ENCODE measurements at places on chromosomes 7 and 10. TPM values are rescaled to one million over a fixed set of nuclear protein-coding genes. Genes with fewer than 3 reads are reported as not detected.

GRCh38 chr7:11592699-11593098 is 239.3 kb downstream of the THSD7A start:
- no peak for DNase-seq

CTTNBP2 gene
- 6.2 TPM for total RNA-seq

- DNase-seq, result no peak
These were observed 21.0 kb downstream of the ELFN1 start for GRCh38 chr7:1691096-1691495.

RET gene
- 1.2 TPM for total RNA-seq

- no peak for DNase-seq
These were observed at the start of gene SPAM1 for GRCh38 chr7:123924941-123925340. Gene SPAM1, plus strand, starts transcription at chr7:123925241. Its CDS starts 28,330 bp downstream, at chr7:123953571.

GRCh38 chr7:9124320-9124719 is 690.9 kb downstream of the NXPH1 start:
- no peak for DNase-seq

DNA sequence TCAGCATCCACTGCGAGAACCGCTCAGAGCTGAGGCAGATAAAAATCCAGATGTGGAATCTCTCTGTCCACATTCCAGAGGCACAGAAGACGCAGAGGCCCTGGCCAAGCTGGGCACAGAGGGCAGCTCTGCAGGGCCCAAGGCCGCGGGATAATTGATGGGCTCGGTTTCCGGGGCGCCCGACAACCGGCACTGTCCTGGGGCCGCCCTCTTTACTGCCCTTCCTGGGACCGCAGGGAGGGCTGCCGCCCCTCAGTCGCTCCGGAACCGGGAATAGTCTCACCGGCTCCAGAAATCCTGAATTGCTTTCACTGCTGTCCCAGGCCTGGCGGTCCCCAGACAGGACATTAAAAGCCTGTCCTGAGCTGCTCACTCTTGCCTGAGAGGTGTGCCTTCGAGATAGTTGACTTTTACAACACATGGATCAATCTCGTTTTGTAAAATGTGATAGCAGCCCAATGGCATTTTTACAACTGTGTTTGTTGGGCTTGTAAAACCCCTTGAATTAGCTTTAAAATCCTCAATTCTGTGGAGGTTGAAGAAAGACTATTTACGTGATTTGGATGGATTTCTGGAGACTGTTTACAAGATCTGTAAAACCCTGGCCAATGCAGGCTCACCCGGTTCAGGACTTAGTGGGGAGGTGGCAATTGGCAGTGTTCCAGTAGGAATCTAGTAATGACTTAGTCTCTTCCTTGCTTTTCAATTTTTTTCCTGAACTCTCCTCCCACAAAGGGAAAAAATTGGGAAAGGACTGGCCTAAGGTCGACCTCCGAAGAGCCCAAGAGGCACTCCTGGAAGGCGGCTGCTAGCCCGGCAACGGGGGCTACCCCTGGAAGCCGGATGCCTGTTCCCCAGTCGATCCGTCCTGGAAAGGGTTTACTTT is 1.4 kb upstream of the HOXA6 start:
- no peak for DNase-seq

GRCh38 chr7:29564496-29565223 is 1.0 kb downstream of the PRR15 start:
- DNase-seq, result no peak

ABCA13 gene
- total RNA-seq, result 0.08 TPM

- DNase-seq, result no peak
These were observed 84.9 kb downstream of the MKX start for GRCh38 chr10:27660711-27661110.

MRC1 gene
- 4.9 TPM for total RNA-seq

PKD1L1 gene
- total RNA-seq, result 0.08 TPM

GRCh38 chr10:60728056-60728455 is 50.2 kb upstream of the CDK1 start:
- no peak for DNase-seq

DNA sequence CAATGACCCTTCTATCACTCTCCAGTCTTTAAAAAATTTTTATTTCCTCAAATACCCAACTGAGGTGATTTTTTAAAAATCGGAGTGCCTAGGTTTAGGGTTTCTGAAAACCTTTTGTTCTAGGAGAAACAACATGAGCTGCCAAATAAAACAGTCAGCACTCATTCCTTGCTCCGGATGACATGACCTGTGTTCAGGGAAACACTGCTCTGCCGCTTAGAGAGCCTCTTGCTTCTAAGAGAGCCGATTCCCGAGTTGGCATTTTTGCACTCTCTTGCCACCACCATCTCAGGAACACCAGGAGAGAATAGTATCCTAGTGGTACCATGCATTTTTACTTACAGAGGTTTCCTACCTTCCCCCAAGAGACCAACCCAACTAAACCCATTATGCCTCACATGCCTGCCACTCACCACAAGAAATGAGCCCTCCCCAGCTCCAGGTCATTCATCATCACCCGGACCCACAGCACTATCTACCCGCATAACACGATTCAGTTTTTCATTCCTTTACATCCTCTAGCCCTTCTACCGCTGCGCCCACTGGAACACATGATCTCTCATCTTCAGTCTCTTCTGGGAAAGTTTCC is 365.4 kb downstream of the THSD7A start:
- DNase-seq, result no peak

DNA sequence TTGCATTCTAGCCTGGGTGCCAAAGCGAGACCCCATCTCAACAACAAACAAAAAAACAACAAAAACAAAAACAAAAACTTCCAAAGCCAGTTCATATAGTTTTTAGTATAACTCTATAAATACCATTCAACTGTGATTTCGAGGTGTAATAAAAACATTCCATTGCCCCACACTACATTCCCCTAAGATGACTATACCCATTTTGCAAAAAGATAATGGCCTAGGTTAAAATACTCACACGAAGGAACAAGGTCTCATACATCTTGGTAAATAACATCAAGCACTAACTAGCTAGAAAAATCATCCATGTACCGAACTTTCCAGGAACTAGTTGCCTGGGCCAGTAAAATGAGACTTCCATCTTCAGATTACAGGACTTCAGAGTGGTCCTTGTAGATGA is 55.4 kb downstream of the GLI3 start:
- no peak for DNase-seq

GRCh38 chr10:113927440-113927839 is 73.0 kb downstream of the NHLRC2 start:
- no peak for DNase-seq

EFCAB10 gene
- not detected for total RNA-seq

DNA sequence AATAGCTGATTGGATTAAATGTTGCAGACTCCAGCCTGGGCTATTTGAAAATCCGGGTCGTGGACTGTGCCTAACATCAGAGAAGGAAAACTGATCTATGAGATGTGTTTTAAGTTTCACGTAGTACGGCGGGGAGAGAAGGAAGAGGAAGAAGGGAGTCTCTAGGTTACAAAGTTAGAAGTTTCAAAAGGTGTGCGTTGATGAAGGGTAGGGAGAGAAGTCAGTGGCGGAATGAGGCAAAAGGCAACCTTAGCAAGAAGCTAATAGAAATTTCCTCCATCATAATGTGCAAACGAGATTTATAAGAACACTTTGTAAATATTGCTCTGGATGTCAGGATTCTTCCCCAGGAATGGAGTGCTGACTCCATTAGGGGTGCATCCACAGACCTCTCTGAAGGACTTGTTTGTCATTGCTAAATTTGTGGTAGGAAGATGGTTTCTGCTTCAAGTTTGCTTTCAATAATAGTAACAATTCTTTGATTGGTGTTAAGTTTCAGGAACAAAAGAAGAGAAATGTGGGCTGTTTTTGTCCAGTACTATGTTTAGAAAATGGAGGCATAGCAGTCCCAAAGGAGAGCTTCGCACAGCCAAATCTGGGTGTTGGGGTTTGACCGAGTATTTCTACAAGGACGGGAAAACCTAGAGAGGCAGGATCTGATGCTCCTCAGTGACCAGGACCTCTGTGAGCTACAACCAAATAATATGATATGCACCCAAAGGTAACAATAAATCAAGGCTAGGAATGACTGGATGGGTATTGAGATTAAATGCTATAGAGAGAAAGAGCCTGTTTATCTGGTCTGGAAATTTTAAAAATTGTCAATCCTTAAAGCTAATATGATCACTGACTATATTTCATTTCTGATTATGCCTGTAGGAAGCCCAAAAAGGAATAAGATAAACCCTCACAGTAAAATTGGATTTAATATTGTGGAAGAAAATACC is 8.2 kb downstream of the TWIST1 start:
- no peak for DNase-seq

GRCh38 chr10:6504296-6504695 is 75.8 kb downstream of the PRKCQ start:
- no peak for DNase-seq

- DNase-seq, result no peak
These were observed 6.8 kb upstream of the GJD4 start for GRCh38 chr10:35598379-35598778.

- DNase-seq, result no peak
These were observed 6.8 kb upstream of the GPR15LG start for GRCh38 chr10:84166620-84167288.

OR13A1 gene
- not detected for total RNA-seq

GRCh38 chr10:22609719-22610465 is 104.5 kb downstream of the PIP4K2A start:
- DNase-seq, result no peak

DNA sequence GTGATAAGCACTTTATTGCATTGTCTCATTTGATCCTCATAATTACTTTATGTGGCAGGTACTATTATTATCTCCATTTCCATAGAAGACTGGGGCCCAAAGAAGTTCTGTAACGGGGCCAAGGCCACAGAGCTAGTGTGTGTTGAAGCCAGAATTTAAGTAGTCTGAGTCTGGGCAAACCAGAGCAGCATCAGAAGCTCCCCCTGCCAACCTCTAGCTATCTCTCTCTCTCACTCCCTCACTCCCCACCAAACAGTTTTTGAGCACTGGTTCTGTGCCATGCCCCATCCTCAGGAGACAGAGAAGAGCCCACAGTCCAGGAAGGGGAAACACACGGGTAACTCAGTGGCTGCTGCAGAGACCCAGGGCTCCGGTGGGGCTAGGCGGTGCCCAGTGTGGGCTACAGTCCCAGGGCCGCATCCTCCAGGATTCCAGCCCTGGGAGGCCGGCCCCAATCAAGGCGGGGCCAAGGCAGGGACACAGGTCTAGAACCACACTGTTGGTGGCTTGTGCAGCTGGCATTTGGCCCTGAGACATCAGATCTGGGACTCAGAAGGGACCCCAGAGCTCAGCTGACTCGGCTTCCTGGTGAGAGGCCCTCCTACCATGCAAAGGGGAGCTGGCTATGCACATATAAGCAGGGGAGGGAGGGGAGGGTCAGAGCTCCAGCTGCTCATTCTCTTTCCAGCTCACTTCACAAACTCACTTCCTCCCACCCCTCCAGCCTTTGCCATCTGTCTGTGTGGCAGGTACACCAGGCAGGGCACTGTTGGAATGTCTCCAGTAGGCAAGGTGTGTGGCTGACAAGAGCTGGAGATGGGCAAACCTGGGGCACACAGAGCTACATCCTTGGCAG is 34.4 kb downstream of the COL13A1 start:
- no peak for DNase-seq

GRCh38 chr7:31020652-31021051 is 31.5 kb upstream of the ADCYAP1R1 start:
- no peak for DNase-seq

GRCh38 chr7:141788296-141788695 is 1.7 kb upstream of the TAS2R5 start:
- no peak for DNase-seq

GRCh38 chr7:64886956-64887545 is 16.0 kb upstream of the ZNF273 start:
- peak; percentile 53 for DNase-seq

LRRN3 gene
- total RNA-seq, result not detected

DNA sequence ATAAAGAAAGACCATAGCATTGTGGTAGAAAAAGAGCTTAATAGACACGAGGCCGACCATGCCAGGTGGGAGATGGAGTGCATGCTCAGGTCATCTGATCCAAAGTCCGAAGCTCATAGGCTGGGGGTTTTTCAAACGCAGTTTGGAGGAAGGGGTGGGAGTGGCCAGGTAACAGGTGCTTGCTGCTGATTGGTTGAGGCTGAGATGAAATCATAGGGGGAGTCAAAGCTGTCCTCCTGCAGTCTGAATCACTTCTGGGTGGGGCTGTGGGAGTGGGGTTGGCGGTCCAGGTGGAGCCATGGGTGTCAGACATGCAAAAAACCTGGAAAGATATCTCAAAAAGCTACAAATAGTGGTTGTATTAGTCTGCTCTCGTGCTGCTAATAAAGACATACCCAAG is 2.8 kb upstream of the ERCC6 start:
- DNase-seq, result no peak

DNA sequence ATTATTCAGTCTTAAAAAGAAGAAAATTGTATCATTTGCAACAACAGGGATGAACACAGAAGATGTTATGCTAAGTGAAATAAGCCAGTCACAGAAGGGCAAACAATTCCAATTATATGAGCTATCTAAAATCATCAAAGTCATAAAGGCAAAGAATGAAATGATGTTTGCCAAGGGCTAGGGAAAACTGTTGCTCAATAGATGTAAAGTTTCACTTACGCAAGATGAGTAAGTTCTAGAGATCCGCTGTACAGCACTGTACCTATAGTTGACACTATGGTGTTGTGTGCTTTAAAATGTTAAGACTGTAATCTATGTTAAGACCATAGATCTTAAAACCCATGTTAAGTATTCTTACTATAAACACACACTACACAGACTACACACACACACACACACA is 904.6 kb upstream of the LRRN3 start:
- no peak for DNase-seq

DNA sequence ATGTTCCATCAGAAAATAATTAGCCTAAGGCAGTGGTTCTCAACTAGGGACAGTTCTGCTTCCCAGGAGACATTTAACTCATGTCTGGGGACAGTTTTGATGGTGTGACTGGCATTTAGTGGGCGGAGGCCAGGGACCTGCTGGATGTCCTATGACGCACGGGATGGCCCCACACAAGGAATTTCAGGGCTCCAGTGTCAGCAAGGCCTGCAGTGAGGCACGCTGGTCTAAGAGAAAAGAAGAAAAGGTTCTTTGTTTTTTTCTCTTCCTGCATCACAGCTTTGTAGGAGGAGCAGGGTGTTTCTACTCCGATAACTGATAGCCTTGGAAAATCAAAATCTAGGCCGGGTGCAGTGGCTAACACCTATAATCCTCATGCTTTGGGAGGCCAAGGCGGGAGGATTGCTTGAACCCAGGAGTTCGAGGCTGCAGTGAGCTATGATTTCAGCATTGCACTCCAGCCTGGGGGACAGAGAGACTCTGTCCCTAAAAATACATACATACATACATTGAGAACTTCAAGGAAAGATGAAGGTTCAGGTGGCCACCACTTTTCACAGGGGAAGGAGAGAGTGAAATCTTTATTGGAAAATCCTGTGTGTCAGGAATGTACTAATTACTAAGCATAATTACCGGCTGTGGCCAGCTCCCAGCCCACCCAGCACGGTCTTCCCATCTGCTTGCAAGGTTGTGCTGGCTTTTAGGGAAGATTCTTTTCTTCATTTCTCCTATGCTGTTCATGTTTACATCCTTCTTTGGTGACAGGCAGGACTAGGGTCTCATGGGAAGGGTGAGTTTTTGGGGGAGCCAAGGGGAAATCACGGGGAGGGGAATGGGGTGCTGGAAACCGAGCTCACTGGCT is 150.4 kb downstream of the ACTR3B start:
- no peak for DNase-seq
